Spleen (tissue), 13 donors: ENCODE measurements at places on chromosomes 3 and 15. TPM values are rescaled to one million over a fixed set of nuclear protein-coding genes. Genes with fewer than 3 reads are reported as not detected.

DNA sequence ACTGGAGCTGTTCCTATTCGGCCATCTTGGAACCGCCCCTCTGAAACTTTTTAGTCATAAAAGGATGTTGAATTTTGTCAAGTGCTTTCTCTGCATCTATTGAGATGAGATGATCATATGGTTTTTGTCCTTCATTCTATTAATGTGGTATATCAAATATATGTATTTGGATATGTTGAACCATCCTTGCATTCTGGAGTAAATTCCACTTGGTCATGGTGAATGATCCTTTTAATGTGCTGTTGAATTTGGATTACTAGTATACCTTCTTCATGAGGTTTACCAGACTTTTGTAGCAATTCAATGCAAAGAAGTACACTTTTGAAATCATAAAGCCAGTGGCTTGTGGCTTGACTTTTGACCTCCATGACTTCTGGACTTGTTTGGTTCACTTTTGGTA, 33.4 kb upstream of the XRN1 start:
- DNase-seq: no peak

GRCh38 chr15:96285305-96285704, 45.2 kb upstream of the NR2F2 start:
- no peak for DNase-seq

- no peak for DNase-seq
Measured at GRCh38 chr3:146513386-146514051, 30.9 kb downstream of the PLSCR1 start.

GRCh38 chr3:31942446-31942845, 38.6 kb downstream of the OSBPL10 start:
- no peak for DNase-seq

GRCh38 chr3:52441091-52441771, 3.7 kb downstream of the SEMA3G start:
- DNase-seq: peak; percentile 59

DNA sequence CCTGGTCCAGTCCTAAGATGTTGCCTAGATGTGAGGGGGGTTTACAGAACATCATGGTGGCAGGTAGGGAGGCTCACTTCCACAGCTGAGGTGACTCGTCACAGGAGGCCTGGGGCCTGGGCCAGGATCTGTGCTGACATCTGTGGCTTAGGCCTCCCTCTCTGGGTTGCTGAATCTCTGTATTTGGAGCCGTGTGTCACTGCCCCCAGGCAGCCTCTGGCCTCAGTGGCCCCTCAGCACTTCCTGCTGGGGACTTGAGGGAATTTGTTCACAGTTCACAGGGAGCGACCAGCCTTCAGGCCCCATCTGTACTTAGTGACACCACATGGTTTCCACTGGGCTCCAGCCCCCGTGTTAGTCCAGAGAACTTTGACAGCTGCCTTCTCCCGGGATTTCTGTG, 41.7 kb upstream of the ADAMTSL3 start:
- DNase-seq: no peak

The FAM107A gene
- 5.7 TPM for polyA plus RNA-seq

The CCRL2 gene
- 5.6 TPM for polyA plus RNA-seq

The A4GNT gene
- not detected for polyA plus RNA-seq

The MITF gene
- polyA plus RNA-seq: 2.3 TPM
